Head of caudate nucleus (tissue), 42 donors: ENCODE measurements at places on chromosomes 2 and 18.

DNA sequence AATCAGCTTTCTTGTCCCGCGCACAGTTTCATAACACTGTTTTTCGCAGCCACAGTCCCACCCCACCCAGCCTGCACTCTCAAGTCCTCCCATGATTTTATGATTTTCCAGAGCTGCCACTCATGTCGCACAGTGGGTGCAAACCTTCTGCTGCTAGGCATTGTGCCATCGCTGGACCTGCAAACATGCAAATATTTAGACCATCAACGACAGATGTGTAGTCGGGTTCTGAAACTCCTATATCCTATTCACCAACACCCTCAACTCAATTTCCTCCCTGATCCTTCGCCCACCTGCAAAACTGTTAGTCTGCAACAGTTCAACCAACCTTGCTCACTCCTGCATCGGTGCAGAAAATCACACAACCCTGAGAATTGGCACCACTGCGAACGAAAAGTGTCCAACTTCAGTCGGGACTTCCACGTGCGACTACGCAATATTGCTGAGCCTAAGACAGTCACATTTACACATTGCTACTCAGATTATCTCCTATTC lies 871 bp upstream of the ALS2 start:
- DNase-seq, result peak; percentile 66

DNA sequence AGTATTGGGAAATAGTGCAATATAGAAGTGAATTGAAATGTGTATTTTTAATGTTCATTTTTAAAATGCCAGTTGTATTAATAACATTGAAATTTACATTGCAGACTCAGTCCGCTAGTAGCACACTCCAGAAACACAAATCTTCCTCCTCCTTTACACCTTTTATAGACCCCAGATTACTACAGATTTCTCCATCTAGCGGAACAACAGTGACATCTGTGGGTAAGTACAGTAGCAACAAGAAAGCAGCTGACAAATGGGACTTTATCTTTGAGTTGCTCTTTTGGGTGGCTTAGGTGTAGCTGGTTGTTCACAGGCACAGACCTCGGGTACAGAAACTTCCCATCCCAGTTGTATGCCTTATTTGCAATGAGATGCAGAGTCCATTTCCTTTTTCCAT lies 118.2 kb upstream of the IL1R2 start:
- DNase-seq, result no peak

GRCh38 chr2:221549143-221549542 lies 23.0 kb downstream of the EPHA4 start:
- no peak for DNase-seq

DNA sequence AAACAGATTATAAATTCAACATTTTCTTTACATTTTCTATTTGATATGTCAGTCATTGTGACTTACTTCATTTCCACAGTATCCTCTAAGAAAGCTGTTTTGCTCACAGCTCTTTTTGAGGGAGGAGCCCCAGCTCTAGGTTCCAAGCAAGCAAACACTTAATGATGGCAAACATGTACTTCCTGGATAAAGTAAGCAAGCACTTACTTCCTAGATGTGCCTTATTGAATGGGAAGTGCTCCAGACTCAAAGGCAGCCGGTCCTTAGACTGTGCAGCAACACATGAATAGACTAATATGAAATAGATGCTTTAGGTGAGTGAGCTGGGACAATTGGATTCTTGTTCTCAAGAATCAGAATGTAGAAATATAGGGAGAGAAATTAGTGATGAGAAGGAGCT lies 2149.8 kb upstream of the PIK3C3 start:
- no peak for DNase-seq

DNA sequence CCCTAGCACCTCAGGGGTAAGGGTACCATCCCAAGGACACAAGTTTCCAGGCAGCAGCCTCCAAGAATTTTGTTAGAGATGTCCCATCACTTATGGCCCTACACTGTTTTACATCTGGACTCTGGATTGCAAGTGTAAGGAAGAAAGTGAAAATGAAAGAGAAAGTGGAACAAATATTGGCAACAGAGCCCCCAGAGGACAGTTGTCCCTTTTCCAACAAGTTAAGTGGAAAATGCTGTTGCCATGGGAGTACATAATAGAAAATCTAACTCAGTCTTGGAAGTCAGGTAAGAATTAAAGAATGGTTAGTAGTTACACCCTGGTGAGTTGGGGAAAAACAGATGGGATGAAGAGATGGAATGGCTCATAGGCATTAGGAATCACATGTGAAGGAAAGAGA lies 50.6 kb downstream of the TTC21B start:
- no peak for DNase-seq

DNA sequence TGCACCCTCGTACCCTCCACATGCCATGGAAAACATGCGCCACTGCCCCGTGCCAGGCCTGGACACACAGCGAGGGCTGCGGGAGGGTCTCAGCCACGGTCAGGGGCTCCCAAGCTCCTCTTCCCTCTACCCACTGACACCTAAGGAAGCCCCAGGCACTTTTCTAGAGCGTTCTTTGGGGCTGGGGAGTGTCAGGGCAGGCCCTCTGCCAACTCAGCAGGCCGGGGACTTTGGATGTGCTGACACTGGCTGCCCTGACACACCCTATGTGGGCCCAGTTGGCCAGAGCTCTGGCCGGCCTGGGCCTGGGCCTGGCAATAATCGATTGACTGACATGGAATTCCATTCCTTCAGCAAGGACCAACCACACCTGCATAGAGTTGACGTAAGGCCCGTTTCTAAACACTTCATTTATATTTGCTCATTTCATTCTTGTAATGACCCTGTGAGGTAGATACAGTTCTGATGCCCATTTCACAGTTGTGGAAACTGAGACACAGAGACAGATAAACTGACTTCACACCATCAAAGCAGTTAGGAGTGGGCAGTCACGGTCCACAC lies 70.5 kb downstream of the ZFP36L2 start:
- no peak for DNase-seq

DNA sequence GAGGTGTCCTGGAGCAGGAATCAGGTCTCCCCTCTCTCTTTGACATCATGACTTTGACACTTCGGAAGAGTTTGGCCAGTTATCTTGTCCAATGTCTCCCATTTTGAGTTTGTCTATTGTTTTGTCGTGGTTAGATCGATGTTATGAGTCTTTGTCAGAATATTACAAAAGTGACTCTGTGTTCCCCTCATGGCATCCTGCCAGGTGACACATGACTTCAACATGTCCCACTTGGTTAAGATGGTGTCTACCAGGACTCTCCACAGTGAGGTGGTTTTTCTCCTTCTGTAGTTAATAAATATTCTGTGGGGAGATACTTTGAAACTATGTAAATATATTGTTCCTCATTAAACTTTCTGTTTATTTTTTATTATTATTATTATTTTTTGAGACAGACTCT lies 76.6 kb upstream of the BZW1 start:
- peak; percentile 52 for DNase-seq

- no peak for DNase-seq
These were observed 4.6 kb downstream of the MAP3K20 start for GRCh38 chr2:173079973-173080860.

GRCh38 chr2:96024336-96025193 lies 10.2 kb downstream of the GPAT2 start:
- DNase-seq, result no peak

DNA sequence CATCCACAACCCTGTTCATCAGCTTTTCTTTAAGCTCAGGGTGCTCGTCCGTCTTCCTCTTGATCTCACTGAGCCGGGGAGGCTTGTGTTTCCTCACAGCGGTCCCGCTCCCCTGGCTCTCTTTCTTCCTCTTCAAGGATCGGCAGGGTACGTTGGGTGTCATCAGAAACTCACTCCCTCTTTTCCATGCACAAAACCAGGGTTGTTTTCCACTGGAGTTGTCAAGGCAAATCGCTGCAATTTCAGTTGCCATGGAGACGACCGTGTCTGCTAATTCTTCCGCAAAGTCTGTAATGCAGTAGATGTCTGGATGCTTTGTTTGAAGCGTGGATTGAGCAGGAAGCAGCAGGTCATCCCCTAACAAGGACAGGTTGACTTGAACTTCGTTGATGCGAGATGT lies 146.4 kb downstream of the DAW1 start:
- peak; percentile 49 for DNase-seq

- peak; percentile 77 for DNase-seq
These were observed 157.5 kb upstream of the SESTD1 start for GRCh38 chr2:179422037-179422643.

GRCh38 chr2:98579926-98580325 lies 28.4 kb downstream of the COA5 start:
- no peak for DNase-seq

DNA sequence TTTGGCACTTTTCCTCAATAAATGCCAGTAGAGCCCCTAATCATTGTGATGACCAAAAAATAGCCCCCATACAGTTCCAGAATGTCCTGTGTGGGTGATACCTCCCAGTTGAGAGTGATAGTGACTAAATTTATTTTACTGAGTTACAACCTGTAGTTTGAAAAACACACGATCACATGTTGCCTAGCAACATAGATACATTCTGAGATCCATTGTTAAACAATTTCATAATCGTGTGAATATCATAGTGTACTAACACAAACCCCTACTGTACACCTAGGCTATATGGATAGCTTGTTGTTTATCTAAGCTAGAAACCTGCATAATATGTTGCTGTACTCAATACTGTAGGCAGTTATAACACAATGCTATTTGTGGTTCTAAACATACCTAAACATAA lies 30.6 kb downstream of the KCMF1 start:
- no peak for DNase-seq

DNA sequence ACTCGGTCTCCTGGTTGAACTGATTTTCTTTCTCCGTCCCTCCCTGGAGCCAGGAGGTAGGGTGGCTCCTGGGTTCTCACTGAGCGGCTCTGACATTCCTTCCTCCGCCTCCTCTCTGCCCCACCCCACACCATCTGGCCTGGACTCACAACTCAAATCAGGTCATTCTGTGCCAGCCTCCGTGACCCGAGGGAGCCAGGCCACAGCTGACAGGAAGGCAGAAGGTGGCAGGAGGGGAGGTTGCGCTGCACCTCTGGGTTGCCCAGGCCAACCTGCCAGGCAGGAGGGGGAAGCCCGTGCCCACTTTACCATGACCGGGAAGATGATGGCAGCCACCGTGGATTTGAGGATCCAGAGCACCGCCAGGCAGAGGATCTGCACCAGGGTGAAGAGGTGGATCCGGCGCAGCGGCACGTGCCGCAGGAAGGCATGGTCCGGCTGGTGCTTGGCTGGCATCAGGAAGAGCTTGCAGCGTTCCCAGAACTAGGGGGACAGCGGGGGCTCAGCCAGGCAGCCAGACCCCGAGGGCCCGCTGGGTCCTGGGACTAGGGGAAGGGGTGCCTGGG lies 28.3 kb downstream of the MTHFD2 start:
- no peak for DNase-seq

DNA sequence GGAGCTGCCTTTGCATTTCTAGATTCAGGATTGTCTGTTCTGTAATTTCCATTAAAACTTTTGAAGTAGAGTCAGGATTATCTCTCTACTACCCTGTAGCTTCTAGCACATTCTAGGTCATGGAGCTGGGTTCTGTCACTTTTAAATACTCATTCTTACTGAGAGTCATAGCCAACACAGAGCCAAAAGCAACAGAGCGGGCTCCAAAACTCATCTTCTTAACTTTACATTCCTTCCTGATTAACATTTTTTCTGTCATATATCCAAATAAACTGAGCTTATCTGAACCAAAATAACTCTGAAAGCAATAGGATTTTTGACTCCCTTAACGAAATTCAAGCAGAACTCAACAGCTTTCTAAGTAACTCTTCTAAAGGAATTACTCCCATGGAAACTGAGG lies 12.9 kb downstream of the PREPL start:
- DNase-seq, result no peak

- no peak for DNase-seq
These were observed 125.7 kb upstream of the DPP10 start for GRCh38 chr2:114316532-114317300.

GRCh38 chr2:95300450-95300849 lies 3.3 kb downstream of the KCNIP3 start:
- no peak for DNase-seq

DNA sequence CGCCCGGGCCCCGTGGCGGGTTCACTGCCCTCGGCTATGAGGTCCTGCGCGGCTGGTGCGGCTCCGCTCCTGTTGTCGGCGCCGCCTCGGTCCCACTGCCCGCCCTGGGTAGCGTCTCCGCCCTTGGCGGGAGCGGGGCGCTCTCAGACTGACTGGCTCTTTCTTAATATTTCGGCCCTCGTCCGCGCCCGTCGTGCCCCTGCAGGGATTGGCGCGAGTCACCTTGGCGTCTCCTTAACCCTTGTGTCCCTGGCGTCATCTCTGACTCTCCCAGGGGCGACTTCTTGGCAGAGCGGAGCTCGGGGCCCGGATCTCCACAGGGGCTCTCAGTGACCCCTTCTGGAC lies 1.3 kb downstream of the PTMA start:
- no peak for DNase-seq

DNA sequence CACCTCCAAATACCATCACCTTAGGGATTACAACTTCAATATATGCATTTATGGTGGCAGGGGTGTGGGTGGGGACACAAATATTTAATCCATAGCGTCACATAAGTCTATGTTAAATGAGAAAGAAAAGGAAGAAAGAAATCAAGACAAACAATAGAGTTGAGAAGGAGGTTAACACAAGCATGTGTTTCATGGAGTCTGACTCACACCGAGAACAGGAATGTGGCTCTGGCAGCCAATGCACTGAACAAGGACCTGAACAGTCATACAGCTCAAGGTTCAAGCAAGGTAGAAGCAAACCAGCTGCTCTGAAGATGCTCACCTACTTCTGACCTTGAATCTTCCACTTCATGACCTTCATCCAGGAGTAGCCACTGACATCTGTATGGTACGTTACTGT lies 36.2 kb upstream of the LPIN1 start:
- no peak for DNase-seq

DNA sequence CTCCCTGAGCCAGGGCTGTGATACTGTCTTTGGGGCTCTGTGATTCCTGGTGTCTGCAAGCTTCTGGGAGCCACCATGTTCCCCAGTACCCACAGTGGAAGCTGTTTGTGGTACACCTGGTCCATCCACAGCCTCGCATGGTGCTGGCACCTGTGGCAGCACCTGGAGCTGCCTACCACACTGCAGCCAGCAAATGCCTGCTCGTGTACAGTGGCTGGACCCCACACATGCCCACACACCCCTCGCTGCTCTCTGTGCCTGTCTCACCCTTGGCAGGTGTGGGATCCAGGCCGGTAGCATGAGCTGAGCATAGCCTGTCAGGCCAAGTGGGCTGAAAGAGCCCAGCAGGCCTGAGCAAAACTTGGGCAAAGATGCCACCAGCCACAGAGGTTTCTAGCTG lies 41.8 kb upstream of the CSRNP3 start:
- DNase-seq, result no peak

DNA sequence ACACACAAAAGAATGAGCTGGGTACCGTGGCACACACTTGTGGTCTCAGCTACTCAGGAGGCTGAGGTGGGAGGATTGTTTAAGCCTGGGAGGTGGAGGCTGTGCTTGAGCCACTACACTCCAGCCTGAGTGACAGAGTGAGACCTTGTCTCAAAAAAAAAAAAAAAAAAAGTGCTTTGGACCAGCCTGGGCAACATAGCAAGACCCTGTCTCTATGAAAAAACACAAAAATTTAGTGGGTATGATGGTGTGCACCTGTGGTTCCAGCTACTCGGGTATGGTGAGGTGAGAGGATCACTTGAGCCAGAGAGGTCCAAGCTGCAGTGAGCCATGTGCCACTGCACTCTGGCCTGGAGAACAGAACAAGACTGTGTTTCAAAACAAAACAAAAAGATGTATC lies 10.4 kb downstream of the ZNF512 start:
- DNase-seq, result no peak
